NCI-H2107 (cell line): ENCODE measurements at places on chromosomes 16 and 17.

- DNase-seq: no peak
Observed at GRCh38 chr16:56872863-56873391, 7.9 kb downstream of the SLC12A3 start.

DNA sequence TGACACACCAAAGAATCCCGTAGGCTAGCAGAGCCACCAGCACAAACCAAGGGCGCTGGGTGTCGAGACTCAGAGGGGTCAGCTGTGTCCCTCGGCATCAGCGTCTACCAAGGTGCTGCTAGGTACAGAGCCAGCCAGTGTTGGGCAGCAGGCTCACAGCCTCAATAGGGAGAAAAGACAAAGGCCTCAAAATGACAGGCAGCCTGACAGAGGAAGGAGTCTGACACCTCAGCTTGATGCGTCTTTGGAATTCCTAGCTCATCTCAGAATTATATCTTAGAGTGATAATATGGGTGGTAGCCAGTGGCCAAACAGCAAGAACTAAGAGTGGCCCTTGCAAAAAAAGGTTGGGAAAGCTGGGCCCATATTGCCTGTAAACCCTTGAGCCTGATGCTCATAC lies 45.9 kb downstream of the HS3ST3B1 start:
- DNase-seq: no peak

DNA sequence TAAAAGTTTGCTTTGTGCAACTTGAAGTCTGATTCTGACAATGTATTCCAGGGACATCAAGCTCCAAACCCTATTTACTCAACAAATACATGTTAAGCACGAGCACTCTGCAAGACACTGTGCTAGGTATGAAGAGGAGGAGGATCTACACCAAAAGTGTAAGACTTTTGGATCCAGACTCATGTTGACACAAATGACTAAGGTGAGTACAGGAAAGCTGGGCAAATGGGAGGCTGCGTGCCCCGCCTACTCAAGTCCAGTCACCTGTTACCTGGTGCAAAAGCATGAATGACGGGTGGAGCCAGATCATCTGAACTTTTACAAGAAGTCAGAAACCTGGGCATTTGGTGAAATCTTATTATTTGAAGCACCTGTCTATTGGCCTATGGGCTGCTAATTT lies 120.7 kb downstream of the ABCC12 start:
- no peak for DNase-seq

- DNase-seq: no peak
Observed at GRCh38 chr16:89696670-89697128, 4.8 kb downstream of the SPATA2L start.

DNA sequence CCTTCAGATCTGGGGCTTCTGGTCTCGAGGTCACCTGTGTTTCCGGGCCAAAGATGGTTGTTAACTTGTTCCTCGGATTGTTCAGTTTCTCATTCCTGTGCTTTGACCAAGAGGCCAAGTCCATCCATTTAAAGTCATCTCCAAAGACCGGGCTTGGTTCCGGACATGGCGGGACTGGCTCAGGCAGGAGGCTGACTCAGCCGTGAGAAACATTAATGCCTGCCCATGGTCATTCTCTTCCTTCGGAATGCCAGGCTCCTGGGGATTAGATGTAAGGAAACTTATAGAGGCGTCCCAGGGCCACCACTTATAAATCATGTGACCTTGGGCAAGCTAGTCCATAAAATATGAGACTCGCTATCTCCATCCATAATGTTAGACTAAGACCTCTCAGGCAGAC lies 13.6 kb upstream of the NKD1 start:
- no peak for DNase-seq
